Right ventricle myocardium inferior (tissue), 1 donor: ENCODE measurements at places on chromosomes 12 and 14.

DNA sequence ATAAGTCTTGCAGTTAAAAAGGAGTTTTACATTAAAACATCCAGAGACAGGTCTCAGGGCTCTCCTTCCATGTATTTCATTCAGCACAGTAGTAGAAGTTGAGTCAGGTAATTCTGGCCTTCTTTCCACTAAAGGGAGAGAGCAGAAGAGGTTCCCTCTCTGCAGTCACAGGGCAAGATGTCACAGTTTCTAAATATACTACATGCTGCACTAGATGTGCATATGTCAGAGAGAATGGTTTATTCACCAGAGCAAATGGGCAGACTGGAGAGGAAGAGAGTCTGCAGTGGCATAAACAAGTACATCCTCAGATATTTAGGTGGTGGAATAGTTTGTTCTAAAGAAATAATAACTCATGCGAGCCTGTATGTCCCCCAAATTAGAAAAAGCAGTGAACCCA is 132.0 kb downstream of the KICS2 start:
- no peak for DNase-seq

DNA sequence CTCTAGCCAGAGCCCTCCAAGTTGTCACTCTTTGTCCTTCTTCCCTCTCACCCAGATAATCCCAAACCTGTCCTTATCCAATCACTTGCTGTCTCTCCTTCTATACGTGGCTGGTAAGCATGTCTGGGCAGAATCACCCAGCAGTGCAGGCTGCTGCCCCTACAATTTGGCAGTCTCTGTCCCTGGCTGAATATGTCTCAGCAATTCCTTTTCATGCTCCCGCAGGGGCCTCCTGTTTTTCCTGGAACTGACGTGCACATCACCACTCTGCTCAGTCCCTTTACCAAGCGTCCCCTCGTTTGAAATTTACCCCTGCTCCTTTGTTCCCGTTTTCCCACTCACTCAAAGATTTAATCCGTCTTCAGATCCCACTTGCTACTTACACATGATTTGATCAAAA is 80.0 kb downstream of the ST8SIA1 start:
- no peak for DNase-seq

- no peak for DNase-seq
Measured at GRCh38 chr12:47698055-47698454, 7.8 kb downstream of the RPAP3 start.

DNA sequence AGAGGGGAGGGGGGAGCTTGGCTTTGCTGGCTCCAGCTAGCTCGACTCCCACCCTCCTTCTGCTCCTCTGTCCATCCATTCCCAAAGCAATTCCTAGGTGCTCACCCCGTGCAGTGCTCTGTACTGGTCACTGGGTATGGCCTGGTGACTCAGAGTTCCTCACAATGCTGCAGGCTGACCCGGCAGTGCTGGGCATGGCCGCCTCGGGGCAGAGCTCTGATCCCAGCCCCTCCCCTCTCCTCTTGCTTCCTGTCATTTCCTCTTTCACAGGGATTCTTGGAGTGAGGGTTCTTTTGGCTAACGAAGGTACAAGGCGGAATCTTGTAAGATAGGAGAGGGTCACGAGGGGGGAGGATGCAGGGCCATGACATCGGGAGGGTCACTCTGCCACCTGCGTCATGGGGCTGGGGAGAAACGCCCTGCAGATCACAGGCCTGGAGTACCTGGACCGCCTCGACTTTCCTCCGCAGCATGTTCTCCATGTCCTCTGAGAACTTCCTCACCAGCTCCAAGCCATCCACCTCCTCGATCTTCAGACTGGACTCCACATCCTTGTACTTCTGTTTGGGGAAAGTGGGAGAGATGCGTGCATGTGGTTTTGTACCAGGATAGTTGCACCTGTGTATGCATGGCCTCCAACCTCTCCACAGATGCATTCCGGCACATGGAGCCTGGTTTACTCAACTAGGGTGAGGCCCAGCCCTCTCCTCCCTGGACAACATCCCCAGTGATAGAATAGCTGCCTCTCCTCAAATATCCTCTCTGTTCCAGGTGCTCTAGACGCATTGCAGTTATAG is 5.7 kb downstream of the CACNA2D4 start:
- no peak for DNase-seq

DNA sequence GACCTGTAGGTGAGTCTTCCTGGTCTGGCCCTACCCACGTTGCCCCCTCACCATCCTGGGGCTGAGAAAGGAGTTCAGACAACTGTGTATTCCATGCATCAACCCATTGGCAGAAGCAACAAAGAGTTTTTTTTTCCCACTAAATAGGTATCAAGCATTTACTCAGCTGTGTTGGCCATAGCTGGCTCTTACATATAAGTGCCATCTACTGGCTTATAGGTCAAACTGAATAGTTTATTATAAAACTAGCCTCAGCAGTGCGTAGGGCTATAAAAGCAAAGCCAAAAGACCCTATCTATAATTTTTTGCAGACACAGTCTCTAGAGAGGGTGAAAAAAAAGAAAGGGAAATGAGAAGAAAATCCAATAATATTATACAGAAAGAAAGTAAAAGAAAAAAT is 765.2 kb upstream of the MGAT4C start:
- no peak for DNase-seq

- no peak for DNase-seq
Measured at GRCh38 chr14:103684871-103685270, 30.4 kb downstream of the XRCC3 start.

DNA sequence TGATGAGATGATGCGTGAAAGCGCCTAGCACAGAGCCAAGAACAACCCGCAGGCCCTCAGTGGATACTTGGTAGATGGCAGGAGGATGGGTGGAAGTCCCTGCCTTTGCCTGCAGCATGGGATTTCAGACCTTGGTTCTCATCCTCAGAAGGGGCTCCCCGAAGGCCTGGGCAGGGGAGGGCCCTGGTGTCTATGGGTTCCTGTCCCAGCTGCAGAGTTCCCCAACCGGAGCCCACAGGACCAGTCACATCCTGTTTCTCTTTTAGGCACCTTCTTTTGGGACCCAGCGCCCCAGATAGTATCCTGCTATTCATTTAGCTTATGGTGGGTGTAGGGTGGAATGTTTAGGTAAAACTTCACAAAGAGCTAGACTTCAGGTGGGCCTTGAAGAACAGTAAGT is 55.5 kb downstream of the CALM1 start:
- DNase-seq = no peak

- no peak for DNase-seq
Measured at GRCh38 chr14:58796242-58797009, 158.7 kb downstream of the DACT1 start.

DNA sequence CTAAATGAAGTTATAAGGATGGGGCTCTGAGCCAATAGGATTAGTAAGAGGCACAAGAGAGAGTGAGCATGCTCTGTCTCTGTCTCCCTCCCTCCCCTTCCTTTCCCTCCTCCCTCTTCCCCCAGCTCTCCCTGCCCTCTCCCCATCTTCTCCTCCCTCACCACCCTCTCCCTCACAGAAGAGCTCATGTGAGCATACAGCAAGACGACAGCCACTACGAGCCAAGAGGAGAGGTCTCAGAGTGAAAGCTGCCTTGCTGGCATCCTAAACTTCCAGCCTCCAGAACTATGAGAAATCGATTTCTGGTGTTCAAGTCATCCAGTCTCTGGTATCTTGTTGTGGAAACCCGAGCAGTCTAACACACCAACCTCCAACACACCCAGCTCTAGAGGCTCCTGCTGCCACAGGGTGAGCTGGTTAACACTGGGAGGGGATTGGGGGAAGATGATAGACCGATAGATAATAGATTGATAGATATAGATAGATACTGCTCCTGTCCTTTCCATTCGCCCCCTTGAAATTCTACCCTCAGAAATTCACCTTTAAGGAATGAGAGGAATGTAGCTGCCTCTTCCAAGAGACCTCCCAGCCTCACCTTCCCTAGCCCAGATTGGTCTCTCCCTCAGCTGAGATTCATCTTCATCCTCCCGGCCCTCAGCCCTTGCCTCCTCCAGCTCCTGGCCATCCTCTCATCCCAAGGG is 25.8 kb upstream of the ACTN1 start:
- DNase-seq = no peak

DNA sequence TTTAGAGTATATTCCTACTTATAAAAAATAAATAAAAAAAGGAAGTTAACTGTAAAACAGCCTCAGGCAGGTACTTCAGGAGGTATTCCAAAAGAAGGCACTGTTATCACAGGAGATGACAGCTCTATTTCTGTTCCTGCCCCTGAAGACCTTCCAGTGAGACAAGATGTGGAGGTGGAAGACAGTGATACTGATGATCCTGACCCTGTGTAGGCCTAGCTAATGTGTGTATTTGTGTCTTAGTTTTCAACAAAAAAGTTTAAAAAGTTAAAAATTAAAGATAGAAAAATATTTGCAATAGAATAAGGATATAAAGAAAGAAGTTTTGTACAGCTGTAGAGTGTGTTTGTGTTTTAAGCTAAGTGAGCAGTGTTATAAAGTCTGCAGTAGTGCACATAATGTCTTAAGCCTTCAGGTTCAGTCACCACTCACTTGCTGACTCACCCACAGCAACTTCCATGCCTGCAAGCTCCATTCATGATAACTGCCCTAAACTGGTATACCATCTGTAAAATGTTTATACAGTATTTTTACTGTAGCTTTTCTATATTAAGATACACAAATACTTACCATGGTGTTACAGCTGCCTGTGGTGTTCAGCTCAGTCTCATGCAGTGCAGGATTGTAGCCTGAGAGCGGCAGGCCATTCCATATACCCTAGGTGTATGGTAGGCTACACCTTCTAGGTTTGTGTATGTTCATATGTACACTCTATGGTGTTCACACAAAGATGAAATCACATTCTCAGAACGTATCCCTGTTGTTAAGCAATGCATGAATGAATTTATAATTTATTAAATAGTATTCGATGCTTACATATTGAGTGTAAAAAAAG is 121.1 kb downstream of the ANO6 start:
- no peak for DNase-seq

GRCh38 chr14:99415496-99416281 is 65.0 kb downstream of the SETD3 start:
- no peak for DNase-seq

DNA sequence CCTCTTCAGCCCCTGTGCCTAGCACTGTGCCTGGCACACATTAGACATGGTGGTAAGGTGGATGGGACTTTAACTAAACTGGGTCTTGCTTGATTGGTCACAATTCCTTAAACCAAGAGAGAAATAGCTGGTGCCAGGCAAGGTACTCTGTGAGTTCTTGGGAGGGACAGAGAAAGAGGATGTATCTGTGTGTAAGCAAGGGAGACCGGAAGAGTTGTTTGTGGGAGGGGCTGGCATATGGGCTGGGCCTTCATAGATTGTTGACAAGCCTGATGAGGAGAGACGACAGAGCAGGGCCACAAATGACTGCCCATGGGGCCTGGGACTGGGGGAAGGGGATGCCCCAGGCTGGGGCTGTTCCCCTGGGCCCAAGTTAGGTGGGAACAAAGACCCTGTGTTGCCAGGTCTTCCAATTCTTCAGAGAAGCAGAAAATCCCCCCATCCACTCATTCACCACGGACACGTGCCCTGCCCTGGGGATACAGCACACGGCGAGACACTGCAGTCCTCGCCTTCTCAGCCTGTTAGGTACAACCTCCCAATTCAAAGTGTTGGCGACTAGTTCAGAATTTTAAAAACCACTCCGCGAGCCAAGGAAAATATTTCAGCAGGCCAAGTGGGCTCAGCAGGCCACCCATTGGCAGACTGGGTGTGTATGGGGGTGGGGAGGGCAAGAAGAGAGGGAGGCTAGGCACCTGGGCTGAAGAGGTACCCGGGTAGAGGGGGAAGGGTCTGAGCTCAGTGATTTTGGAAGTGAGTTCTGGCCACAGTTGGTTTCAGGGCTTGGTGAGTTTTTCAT is 11.4 kb upstream of the CYP46A1 start:
- no peak for DNase-seq

- no peak for DNase-seq
Measured at GRCh38 chr12:63814146-63814772, 30.2 kb upstream of the SRGAP1 start.

GRCh38 chr12:95304673-95305198 is 87.1 kb downstream of the VEZT start:
- no peak for DNase-seq

DNA sequence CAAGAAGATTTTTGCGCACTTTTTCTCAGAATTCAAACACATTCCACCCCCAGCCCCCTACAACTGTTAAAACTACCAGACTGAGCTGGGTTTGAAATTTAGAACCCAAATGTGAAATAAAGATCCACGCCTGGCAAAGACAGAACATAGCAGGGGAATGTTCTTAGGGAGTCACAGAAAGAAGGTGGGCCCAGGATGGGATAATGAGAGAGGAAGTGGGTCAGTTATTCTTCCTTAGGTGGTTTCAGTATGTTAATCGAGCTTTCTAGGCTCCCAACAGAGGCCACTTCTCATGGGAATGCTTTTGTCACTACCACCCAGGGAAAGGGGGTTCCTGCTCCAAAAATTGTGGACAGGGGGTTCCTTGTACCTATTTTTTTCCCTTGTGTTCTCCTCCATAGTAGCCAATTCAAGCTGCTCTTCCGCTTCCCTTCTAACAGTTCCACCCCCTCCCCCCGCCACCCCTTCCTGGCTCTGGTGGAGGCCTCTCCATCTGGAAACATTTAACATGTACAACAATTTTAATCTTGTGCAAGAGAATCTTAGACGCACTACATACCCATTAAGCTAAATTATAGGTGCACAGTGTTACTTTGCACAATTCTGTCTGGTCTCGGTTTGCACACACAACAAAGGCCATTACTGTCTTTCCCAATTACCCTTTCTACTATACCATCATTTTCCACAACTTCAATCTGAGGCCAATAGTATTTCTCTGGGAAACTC is 218.1 kb downstream of the MON2 start:
- DNase-seq = peak; percentile 85

DNA sequence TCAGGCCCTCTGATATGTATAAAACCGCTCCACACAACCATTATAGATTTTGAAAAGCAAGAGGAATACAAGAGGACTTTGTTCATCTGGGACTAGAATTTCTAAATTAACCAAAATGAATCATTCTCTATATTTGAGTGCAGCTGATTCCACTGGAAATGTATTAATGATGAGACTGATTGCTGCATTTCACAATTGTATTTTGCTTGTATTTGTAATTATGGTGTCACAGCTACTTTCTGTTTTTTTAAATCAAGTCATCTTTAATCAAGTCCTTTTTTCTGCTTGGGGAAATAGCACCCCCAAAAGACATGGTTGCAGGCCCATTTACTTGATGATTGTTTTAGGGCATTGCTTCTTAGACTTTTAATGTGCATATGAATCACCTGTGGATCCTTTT is 162.4 kb downstream of the KICS2 start:
- no peak for DNase-seq

DNA sequence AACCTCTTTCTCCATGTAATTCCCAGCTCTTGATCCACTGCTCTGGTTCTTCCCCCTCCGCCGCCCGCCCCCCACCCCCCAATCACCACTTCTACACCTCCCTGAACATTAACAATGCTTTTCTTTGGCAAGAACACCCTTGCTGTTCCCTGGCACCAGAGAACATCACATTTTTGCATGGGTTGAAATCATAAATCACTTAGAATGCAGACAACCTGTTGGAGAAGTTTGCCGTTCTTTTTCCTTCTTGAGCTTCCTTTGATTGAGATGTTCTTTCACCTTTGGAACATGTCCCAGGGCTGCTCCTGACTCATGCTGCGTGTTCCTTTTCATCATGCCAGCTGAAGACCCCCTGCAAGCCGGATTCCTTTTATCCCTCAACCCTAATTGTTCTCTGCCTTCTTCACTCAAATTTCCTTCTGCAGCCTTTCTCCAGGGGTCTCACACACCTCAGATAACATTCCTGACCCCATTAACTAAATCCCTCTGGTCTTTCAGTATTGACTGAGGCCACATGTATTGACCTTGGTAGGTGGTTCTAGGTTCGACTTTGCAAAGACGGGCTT is 294.1 kb upstream of the TMPO start:
- no peak for DNase-seq

GRCh38 chr14:64760916-64761315 is 56.7 kb downstream of the PLEKHG3 start:
- DNase-seq = no peak

- no peak for DNase-seq
Measured at GRCh38 chr12:127559349-127560040, 707.5 kb upstream of the TMEM132C start.
